NCI-H1105 (cell line): ENCODE measurements at places on chromosomes 4 and X.

DNA sequence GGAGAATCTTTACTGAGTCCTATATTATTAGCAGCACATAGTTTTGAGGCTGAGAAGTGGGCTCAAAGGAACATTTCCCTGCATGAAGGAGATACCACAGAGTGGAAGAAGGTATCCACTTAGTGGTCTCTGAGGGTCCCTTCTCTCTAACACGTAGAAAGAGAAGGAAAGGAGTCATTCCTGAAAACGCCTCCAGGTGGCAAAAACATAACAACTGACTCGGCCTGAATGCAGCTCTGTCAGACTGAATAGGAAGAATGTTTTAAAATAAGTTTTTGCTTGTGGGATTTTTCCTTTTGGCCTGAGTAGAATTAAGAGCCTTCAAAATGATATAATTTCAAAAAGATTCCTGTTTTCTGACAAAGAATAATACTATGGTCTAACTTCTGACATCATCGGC, 23.3 kb downstream of the RPGR start:
- DNase-seq, result no peak

- DNase-seq, result no peak
These were observed 12.7 kb downstream of the TAB3 start for GRCh38 chrX:30876367-30876766.

DNA sequence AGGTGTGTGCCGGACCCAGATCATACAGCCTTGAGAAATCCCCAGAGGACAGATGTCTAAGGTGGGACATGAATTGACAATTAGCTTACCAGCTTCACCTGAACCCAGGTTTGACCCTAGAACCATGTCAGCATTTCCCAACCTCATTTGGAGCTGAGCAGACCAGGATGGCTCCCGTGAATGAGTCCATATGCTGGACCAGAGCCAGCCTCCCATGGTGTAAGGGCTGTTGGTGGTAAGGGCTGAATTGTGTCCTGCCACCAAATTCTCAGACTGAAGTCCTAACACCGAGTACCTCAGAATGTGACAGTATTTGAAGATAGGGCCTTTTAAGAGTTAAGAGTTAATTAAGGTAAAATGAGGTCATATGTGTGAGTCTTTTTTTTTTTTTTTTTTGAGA, 88.3 kb downstream of the SLC34A2 start:
- DNase-seq, result no peak

GRCh38 chr4:141643557-141643956, 7.2 kb downstream of the IL15 start:
- no peak for DNase-seq

- DNase-seq, result no peak
These were observed 185.5 kb downstream of the CEP135 start for GRCh38 chr4:56134266-56134665.

- DNase-seq, result no peak
These were observed 89.0 kb upstream of the GK2 start for GRCh38 chr4:79497001-79497400.

- DNase-seq, result no peak
These were observed 10.8 kb upstream of the GUCY1B1 start for GRCh38 chr4:155748039-155748438.
